ENCODE measurements at places on chromosomes 6 and 20. TPM values are rescaled to one million over a fixed set of nuclear protein-coding genes. Genes with fewer than 3 reads are reported as not detected.

The NMBR gene
- total RNA-seq: not detected

DNA sequence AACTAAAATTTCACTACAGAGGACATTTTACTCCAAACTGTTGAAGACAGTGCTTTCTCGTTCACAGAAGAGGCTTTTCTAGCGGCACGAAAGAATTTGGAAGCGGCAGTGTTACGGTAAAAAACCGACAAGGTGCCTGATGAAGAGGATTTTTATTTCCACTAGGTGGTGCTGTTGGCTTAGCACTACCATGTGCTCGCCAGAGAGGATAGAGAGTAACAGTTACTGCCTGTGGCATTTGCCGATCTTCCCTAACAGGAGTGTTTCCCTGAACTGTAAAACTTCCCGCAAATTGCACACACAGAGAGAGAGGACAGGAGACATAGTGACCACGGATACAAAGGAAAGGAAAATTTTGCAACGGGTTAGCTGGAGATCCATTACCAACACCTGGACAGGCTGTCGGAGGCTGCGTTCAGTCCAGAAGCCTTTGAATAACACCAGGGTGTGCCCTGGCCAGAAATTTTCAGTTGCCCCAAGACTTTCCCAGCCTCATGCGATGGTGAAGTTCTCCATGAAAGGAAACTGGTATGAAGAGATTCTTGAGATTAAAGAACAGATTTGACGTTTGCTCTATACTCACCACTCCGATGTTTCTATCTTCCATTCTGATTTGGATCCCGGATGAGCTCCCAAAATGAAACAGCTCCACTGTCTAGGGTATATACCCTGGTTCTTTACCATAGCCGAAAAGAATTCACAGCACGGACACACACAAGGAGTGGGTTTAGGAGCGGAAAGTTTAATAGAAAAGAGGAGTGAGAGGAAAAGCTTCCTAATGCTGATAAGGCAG is 48.1 kb downstream of the HLA-DPB1 start:
- peak; percentile 70 for DNase-seq

DNA sequence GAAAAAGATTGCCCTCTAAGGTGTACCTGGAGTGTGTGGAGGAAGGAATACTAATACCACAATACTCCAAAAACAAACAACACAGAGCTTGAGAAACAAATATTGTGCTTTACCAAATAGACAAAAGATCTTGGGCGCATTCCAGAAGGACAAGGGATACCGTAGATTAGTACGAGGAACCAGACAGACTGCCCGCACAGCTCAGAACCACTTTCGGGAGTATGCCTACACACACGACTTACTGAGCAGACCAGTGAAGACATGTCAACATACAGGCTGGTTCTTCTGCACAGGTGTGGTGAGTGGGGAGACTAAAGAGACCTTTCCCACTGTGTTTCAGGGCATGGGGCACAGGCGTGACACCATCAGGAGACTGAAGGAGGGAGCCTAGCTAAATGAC is 15.8 kb upstream of the FOXQ1 start:
- DNase-seq: no peak

DNA sequence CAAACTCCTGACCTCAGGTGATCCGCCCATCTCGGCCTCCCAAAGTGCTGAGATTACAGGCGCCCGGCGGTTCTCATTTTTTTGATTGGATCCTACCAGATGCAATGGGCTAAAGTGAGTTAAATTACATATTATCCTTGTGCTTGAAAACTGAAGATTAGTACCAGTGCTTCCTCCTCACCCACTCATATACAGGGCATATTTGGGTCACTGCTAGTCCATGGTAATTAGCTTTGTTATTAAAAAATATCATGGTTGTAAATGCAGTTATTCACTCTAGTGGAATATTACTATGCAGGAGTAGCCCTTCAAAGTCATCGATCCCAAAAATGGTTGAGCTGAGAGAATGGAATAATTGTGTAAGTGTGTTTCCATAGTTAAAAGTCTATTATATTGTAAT is 26.5 kb downstream of the ZNF292 start:
- no peak for DNase-seq

DNA sequence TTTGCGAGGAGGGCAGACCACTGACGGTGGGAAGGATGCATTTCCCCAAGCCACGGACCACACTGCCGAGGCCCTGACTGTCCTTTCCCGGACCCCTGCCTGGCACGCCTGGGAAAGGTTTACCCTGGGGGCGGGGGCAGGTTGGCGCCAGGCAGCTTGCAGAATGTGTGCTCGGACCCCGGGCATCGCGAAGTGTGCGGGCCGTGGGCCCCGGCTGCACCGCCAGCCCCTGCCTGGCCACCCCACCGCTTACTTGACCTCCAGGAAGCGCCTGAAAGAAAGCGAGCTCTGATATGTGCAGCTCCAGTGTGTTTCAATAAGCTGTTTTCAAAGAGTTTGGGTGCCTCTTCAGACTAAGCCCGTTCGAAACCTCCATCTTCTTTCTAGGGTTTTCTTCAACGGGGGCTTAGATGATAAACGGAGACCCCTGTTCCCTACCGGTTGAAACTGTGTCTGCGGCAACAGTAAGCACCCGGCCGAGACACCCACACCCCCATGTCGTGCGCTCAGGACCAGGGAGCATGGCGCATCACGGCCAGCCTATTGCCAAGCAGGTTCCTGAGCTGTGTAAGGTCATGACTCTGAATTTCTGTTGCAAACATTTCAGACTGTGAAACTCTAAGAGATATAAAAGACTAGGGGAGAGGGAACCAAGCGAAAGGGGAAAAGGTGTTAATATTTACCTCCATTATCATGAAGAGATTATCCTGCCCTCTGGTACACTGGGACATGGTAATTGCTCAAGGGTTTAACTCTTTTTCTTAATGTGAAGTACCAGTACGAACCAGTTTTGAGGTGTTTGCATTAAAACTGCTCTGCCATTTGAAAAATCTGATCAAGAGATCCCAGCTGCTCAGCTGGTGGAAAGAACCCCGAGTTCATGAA is 231.2 kb upstream of the FOXQ1 start:
- DNase-seq: no peak

DNA sequence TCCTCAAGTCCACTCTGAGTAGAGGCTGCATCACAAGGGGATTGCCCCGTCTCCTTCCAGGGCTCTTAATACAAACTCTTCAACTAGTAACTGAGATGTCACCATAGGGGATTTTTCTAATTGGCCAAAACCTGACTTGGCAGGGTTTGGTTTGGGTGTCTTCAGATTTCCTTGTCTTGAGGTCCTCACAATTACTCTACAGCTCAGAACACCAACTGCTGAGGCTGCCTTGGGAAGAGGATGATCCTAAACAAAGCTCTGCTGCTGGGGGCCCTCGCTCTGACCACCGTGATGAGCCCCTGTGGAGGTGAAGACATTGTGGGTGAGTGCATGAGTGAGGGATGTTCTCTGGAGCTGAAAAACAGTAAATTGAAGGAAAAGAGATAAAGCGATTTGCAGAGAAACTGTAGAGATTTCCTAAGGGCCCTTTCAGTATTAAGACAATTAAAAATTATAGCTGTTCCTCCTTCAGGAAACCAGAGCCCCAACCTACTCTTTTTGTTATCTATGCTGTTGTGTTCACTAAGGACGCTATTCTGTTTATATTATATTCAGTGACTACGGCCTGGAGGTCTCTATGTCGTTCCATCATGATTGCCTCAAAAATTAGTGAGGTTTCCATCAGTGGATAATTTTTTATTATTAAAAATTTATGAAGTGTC is at the start of gene HLA-DQA1:
Gene HLA-DQA1 (plus strand): TSS at position 188 of the 662 bp plus-strand sequence. CDS start 53 bp downstream, at position 241.
- no peak for DNase-seq

DNA sequence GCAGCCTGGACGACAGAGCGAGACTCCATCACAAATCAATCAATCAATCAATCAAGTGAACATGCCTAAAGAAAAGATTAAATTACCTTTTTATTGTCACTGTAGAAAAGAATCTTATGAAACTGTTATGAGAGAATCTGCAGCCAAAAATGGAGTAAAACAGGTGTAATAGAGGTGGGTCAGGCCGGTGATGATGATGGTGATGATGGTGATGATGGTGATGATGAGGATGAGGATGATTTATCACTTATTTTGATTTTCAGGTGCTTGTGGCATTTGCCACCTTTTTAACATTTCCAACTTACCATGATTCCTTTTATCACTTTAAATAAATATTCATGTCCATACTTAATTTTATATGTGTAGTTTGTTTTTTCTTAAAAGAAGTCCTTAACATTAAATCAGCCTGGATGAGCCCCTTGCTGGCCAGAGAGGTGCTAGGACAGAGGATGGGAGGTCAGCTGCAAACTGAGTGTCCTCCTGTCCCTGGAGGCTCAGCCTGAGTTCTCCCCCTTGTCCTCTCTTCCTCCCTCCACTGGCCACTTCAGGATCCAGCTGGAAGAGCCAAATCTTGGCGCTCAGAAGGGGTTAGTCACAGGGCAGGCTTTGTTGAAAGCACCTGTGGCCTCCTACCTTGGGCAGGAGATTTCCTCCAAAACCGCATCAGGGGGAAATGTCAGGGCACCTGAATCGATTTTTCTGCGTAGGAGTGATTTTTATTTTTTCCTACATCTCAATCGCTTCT is 32.6 kb downstream of the SLC2A10 start:
- DNase-seq: peak; percentile 10
